Mesothelial cell of epicardium (in vitro differentiated cells): ENCODE measurements at places on chromosomes 13 and 19.

- DNase-seq = no peak
These were observed 3.2 kb downstream of the NAPA start for GRCh38 chr19:47511681-47512080.

- peak; percentile 61 for DNase-seq
These were observed at the start of gene MAP1S for GRCh38 chr19:17718947-17719711. Gene MAP1S, plus strand, starts transcription at chr19:17719480. Its CDS starts 23 bp downstream, at chr19:17719503.

- DNase-seq = no peak
These were observed 557.3 kb downstream of the GPC5 start for GRCh38 chr13:91955546-91956355.

GRCh38 chr13:77584106-77584505 is 48.6 kb downstream of the SCEL start:
- no peak for DNase-seq

- DNase-seq = no peak
These were observed 60.8 kb downstream of the ALOX5AP start for GRCh38 chr13:30796132-30796572.

- no peak for DNase-seq
These were observed 4.0 kb upstream of the RFXAP start for GRCh38 chr13:36815062-36815461.

- DNase-seq = no peak
These were observed 229.1 kb downstream of the KCNRG start for GRCh38 chr13:50244355-50244712.
